NCI-H2081 (cell line): ENCODE measurements at places on chromosomes 11 and 22.

GRCh38 chr11:27233654-27234042 is 129.4 kb downstream of the CCDC34 start:
- DNase-seq, result no peak

DNA sequence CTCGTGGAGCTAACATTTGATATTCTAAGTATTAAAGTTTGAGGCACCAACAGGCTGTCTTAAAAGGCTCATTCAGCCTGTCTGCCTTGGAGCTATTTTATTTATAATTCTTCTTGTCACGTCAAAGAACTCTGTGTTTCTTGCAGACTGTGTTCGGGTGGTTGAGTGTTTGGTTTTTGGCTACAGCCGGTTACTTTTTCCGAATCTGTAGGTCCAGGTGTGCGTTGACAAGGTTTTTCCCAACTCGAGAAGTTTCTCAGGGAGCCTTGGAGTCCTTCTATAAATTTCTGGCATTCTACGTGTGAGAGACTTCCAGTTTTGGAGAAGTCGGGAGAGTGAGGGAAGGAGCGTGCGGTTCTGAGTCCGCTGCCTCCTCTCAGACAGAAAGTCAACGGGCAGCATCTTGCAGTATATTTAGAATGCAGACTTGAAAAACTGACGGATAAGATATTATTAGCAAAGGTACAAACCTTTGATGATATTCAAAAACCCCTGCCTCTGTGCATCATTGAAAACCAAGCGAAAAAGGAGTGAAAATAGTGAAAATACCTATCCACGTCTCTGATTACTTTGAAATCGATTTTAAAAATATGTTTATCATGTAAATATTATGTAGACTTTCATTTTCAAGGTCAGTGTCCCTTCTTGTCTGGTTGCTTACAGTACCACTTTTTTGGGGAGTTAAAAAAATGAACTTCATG is 85.2 kb upstream of the PPARA start:
- DNase-seq, result no peak

GRCh38 chr22:49713003-49713402 is 114.7 kb downstream of the BRD1 start:
- no peak for DNase-seq

GRCh38 chr22:36595940-36596339 is 67.0 kb upstream of the EIF3D start:
- DNase-seq, result no peak

- no peak for DNase-seq
These were observed 81.4 kb upstream of the GRIK4 start for GRCh38 chr11:120430146-120430545.
